ENCODE measurements at places on chromosomes 5 and 9. TPM values are rescaled to one million over a fixed set of nuclear protein-coding genes. Genes with fewer than 3 reads are reported as not detected.

DNA sequence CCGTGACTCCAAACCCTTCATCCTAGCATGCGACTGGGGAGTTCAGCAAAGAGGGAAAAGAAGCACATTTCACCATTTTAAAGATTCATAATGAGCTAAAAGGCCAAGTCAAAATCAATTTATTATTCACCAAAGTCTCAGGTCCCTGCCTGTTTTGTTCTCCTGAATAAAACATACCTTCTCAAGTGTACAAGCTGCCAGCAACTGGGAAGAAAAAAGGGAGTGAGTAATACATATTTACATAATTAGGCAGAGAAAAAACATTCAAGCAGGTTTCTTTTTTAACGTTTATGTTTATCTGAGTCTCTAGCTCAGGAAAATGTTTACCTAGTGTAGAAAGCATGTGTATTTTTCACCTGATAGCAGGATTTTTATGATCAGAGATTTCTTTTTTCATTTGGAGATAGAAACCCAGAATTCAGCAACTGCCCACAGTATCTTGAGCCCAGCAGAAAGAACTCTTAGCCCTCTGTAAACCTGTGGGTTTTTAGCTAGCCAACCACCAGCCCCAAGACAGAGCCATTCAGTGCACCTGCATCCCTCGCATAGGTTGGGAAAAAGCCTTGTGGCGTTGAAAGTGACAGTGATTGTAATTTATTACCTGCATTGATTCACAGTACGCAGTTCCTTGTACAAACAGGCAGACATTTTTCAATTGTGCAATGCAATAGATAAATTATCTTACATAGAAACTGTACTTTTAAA is 117.9 kb upstream of the GRIA1 start:
- no peak for DNase-seq

- no peak for DNase-seq
Measured at GRCh38 chr5:148145916-148146315, 22.4 kb upstream of the SPINK14 start.

DNA sequence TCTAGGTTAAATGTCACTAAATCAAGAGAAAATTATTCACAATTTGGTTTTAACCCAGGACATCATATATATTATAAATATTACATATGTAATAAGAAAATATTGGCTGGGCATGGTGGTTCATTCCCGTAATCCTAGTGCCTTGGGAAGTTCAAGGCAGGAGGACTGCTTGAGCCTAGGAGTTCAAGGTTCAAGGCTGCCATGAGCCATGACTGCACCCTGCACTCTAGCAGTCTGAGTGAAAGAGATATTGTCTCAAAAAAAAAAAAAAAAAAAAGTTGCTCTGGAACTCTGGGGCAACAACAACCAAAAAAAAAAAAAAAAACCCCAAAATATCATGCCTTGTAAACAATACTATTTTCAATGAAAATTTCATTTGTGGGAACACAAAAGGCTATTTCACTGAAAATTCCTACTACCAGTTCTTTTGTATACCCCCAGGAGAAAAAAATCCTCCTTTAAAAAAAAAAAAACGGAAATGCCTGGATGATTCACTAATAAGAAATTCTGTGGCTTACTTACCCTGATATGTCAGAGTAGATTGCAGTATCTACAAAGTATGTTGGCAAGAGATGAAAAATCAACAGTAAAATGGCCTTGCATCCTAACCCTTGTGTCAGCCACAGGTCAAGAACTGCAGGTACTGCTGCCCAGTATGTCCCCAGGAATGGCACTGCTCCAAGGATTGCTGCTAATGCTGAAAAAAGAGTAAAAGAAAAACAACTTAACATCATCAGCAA is 22.6 kb upstream of the CTNNAL1 start:
- DNase-seq = no peak

GRCh38 chr5:140408750-140409241 is 7.2 kb downstream of the ANKHD1 start:
- no peak for DNase-seq

- DNase-seq = no peak
Measured at GRCh38 chr9:131259916-131260597, 16.3 kb downstream of the FAM78A start.

GRCh38 chr5:92874790-92875189 is 706.2 kb downstream of the NR2F1-AS1 start:
- no peak for DNase-seq

DNA sequence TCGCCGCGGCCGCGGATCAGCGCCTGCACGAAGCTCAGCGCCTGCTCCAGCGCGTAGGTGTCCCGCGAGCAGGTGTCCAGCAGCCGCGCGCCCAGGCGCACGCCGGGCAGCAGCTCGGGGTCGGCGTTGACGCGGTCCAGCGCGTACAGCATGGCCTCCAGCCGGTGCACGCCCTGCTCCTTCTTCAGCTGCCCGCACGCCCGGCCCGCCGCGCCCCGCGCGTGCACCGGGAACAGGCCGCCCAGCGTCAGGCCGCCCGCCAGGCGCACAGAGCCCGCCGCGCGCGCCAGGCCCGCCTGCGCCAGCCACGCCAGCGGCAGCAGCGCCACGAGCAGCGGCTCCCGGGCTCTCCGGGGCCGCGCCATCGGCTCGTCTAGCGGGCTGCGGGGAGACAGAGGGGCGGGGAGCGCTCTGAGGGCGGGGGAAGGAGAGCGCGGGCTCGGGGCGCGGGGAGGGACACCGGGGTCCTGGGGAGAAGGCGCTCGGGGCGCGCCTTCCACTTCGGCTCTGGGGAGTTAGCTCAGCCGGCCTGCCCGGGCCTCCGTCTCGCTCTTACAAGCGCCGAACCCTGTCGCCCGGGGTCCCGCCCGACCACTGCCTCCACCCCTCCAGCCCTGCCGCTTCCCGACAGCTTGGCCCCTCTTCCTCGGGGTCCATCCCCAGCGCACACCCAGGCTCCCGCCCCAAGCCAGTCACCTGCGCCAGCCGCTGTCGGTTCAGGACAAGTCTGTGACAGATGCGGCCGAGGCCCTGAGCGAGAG is at the start of gene GRM6:
TSS of gene GRM6 (minus strand) at position 741 of the 761 bp plus-strand sequence. CDS start at position 365, 376 bp downstream.
- no peak for DNase-seq

GRCh38 chr9:68530618-68531017 is 10.1 kb downstream of the TMEM252 start:
- DNase-seq = no peak

GRCh38 chr9:120477534-120478001 is 102.4 kb downstream of the CDK5RAP2 start:
- no peak for DNase-seq

DNA sequence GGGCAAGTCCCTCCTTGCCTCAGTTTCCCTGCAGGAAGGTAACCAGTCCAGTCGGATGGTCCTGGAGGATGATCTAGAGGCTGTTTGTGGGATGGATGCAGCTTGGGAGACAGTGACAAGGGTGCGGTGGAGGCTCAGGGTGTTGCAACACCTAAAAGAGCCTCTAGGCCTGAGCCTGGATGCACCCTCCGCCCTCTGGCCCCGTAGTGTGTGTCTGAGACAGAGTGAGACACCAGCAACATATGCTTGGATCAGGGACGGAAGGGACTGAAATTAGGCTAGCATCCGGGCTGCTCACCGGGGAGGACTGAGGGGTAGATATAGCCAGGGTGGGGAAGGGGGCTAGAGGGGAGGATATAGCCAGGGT is 1.1 kb downstream of the CRAT start:
- DNase-seq = no peak

- DNase-seq = no peak
Measured at GRCh38 chr9:100379862-100380261, 27.1 kb upstream of the TEX10 start.

- DNase-seq = no peak
Measured at GRCh38 chr9:119160551-119160950, 208.7 kb downstream of the BRINP1 start.

DNA sequence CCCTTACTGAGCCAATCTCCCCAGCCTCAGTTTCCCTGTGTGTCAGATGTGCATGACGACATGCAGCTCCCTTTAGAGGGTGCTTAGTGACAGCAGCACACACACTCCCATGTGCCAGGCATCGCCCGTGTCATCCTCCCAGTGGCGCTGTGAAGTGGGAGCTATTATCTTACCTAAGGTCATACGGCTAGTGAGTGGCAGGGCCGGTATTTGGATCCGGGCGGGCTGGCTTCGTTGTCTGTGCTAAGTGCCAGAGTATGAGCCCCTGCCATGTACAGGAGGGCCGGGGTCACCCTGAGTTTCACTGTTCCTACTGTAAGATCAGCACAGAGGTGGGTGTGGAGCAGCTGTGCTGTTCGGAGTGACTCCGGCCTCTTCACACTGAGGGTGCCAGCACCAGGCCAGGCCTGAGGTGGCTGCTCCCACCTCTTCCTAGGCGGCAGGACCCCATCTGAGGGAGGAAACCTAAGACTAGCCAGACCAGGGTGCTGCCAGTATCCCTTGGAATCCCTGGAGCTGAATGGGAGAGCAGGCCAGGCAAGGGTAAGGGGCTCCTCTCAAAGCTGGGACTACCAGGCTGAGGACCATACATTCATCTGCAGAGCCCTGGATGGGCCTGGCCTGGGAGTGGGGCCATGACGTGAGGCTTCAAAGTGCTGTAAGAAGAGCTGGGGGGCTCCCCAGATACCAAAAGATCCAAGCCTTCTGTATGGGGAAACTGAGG is 22.5 kb downstream of the AQP7 start:
- no peak for DNase-seq

DNA sequence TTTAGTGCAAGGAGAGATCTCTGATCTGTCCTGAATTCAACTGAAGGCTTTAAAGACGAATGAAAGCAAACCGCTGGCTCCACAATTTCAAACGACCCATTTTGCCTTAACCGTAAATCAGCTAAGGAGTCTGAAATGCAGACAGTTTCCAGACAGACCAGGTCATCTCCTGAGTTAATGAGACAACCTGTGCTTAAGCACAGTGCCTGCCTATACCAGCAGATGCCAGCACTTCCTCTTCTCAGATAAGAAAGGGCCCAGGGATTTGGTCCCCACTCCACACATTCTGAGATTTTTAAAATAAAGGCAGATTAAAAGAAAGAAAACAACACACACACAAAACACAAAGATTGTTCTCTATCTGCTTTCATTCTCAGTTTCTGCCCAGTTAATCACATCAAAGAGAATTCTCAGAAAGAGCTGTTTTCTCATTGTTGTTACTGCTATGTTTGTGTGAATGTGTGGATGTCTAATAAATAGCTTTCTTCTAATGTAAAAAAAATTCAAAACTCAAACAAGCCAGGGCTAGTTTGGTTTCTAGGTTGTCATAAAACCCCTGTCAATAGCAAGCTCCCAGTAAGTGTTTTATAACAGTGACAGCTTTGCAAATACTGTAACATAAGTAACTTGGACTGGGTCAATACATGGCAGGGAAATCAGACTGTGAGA is 157.7 kb upstream of the SLC24A2 start:
- no peak for DNase-seq

GRCh38 chr5:61625681-61626621 is 293.9 kb downstream of the ZSWIM6 start:
- DNase-seq = no peak

- DNase-seq = no peak
Measured at GRCh38 chr9:92794426-92794825, 29.8 kb upstream of the BICD2 start.

GRCh38 chr5:112668911-112669310 is 68.8 kb upstream of the APC start:
- DNase-seq = no peak

- no peak for DNase-seq
Measured at GRCh38 chr5:141783005-141783946, 94.9 kb downstream of the PCDH1 start.

GRCh38 chr9:17859228-17859627 is 280.4 kb downstream of the SH3GL2 start:
- DNase-seq = no peak

DNA sequence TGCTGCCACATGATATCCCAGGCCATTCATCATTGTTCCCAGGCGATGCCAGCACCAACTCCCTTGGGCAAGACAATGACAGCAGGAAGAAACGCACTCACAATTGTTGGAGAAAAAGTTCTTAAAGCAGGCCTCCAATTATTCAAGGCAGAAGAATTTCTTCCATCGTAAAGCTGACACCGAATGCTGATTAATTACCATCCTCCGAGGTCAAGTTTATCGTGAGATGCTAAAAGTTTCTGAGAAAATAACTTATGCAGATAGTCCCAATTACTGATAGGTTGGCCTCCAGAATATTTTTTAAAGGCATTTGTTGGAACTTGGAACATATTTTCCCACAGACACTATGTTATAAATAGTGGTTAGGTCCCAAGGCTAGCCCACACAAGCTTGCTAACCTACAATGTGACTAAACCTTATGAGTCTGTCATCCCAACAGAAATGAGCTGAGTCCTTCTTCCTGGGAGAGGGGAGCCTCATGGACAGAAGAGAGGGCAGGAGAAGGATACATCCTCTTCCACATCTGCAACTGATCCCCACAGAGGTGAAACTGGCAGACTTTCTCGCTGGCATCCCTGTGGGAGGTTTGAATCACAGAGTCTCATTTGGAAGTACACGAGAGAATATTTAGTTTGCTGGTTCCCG is 202.4 kb upstream of the TBC1D2 start:
- no peak for DNase-seq

DNA sequence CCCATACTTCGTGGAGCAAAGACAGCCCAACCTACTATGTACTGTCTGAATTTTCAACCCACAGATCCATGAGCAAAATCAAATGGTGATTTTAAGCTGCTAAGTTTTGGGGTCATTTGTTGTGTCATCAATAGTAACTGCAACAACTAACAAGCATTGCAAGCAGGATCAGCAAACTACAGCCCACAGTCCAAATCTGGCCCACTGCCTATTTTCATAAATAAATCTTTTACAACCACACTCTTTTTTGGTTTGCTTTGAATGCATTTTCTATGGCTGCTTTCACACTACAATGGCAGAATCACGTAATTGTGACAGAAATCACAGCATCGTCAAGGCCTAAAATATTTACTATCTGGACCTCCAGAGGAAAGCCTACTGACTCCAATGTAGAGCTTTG is 237.2 kb upstream of the TRIM32 start:
- DNase-seq = no peak

GRCh38 chr9:16343249-16344237 is 526.9 kb downstream of the BNC2 start:
- DNase-seq = no peak

DNA sequence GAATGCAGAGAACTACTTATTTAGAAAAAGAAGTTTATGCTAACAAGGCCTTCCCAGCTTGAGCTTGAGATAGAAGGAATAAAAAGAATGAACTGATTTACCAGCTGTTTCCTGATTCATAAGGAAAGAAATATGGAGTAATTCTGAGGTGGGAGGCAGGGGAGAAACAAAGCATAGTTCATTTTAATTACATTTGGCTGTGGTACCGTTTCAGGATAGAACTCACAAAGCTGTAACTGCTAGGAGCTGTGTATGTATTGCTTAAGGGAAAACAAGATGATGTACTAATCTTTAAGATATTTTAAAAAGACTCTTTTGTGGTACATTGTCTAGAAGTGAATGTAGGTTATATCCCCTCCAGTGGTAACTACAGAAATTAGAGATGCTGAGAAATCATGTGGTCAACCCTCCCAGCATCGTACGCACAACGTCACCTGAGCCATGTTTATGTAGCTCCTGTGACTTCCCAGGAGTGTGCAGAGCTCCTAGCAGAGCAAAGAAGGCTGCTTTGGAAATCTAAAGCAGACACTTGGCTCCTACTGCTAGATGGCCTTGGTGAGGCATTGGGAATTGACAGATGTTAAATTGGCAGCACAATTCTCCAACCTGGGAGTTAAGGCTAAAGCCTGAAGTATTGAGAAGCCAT is 208.3 kb upstream of the VLDLR start:
- no peak for DNase-seq

GRCh38 chr5:87195616-87196015 is 72.1 kb upstream of the RASA1 start:
- DNase-seq = no peak

FOXD4 gene
- 0.30 TPM for total RNA-seq

PITX1 gene
- total RNA-seq = not detected

PARP8 gene
- 177 TPM for total RNA-seq

FOXD4L5 gene
- 0.30 TPM for total RNA-seq

ANKRD34B gene
- total RNA-seq = not detected

KIF4B gene
- not detected for total RNA-seq

LTC4S gene
- 5.1 TPM for total RNA-seq

RELL2 gene
- 20.4 TPM for total RNA-seq
